ENCODE measurements at places on chromosomes 13 and 19.

- DNase-seq = no peak
Measured at GRCh38 chr13:38759390-38759789, 72.5 kb downstream of the FREM2 start.

- no peak for DNase-seq
Measured at GRCh38 chr13:112894673-112895481, 74.1 kb upstream of the MCF2L start.

- DNase-seq = peak; percentile 63
Measured at GRCh38 chr19:55341171-55341588, 1.5 kb downstream of the KMT5C start.

DNA sequence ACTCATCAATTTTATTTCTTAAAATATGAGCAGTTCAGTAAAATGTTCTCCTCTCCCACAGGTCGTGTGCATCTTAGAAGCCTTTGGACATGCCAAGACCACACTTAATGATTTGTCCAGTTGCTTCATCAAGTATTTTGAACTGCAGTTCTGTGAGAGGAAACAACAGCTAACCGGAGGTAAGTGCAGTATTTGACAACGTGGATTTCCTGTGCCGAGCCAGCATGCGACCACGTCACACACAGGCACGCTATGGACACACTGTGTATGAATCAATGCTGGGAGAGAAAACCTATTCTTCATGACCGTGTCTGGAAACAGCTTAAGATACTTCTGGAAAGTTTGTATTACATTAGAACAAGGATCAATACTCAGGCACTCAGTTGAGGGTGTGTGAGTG lies 268.5 kb downstream of the MYO16 start:
- DNase-seq = no peak

DNA sequence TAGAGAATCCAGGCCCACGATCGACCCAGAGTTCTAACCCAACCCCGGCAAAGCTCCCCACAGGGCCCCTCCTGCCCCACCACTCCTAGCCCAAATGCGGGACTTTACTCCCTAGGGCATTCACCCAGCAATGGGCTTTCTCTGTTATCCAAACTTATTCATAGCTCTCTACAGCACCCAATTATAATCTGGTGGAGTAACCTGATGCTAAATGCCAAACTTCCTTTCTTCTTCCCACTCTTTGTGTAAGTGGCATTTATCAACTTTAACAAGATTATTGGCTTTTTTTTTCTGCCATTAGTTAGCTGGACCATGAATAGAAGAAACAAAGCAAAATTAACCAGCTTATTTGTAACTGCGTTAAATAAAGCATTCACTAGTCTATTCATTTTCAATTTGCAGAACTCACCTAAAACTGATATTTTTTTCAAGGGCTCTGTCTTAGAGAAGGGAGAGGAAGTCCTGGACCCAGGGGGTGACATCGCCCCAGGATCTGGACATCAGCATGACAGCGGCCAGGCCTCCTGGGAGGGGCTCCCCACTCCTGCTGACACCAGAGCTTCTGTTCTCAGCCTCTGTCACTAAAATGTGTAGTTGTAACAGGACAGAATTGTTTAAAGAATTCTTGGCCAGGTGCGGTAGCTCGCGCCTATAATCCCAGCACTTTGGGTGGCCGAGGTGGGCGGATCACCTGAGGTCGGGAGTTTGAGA lies 1.5 kb downstream of the FAM124A start:
- DNase-seq = no peak

DNA sequence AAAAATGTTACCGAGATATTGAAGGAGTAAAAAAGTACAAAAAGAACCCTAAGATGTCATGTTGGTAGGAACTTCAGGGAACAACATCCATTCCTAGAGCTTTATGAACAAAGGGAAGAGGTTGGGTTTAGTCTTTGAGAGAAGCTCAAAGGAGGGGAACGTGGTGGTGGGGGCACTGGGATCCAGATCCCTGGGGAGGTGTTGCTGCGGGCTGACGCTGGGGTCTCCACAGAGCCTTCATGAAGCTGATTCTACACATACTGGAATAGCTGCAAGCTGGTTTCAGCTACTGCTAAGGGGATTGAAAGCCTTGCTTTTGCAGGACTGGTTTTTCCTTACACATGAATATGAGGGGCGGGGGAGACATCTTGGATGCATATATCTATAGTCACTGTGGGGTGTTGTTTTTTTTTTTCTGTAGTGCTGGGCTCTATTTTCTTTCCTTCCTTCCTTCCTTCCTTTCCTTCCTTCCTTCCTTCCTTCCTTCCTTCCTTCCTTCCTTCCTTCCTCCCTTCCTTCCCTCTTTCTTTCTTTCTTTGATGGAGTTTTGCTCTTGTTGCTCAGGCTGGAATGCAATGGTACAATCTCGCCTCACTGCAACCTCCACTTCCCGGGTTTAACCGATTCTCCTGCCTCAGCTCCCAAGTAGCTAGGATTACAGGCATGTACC lies 6.5 kb upstream of the MZF1 start:
- no peak for DNase-seq

DNA sequence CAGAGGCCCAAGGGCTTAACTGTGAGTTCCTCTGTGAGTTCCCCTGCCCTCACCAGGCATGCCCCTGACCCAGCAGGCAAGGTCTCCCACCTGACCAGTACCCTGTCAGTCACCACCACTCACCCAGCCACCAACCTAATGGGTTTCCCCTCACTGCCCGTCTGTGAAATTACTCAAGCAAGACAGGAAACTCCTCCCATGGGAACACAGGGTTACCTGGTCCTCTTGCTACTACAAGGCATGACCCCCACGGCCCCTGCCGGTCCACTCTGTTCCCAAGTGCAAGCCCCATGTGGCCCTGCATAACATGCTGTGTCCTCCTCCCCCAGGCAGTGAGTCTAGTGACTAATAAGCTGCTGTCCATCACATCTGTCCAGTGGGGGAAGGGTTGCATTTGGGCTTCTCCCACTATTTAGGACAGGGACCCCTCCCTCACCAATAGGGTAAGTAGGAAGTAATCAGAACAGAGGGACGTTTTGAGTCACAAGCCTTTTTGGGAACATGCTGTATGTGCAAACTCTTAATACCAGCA lies 8.0 kb upstream of the DHRS12 start:
- DNase-seq = no peak

- no peak for DNase-seq
Measured at GRCh38 chr19:58274771-58275201, 4.0 kb upstream of the ZNF8 start.

- no peak for DNase-seq
Measured at GRCh38 chr19:55224038-55224665, 4.4 kb downstream of the TMEM86B start.

- no peak for DNase-seq
Measured at GRCh38 chr19:46493236-46494145, 2.2 kb downstream of the PNMA8B start.

- no peak for DNase-seq
Measured at GRCh38 chr19:18320865-18321733, 1.8 kb downstream of the LSM4 start.

- no peak for DNase-seq
Measured at GRCh38 chr13:24716446-24716845, 36.2 kb downstream of the ATP12A start.

- no peak for DNase-seq
Measured at GRCh38 chr19:28486926-28487325, 726.0 kb downstream of the UQCRFS1 start.

GRCh38 chr19:31002518-31003244 lies 346.6 kb downstream of the TSHZ3 start:
- no peak for DNase-seq

GRCh38 chr13:93963266-93964145 lies 516.0 kb downstream of the DCT start:
- no peak for DNase-seq

DNA sequence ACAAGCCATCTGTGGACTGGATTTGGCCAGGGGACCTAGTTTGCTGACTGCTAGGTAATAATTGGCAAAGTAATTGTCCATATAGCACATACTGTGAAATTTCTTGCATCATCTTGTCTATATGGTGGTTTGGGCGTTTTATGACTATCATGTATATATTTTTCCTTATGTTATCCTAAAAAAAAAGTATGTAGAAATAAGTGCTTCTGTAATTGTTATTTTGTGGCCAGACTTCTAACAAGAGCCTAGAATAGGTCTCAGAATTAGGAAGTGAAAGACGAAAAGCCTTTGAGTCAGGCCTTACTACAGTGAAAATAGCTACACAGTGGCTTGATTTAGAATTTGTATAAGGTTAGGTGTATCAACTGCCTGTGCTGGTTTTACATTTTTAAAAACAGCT lies 4.2 kb downstream of the FNDC3A start:
- DNase-seq = no peak

GRCh38 chr19:17985037-17985818 lies 18.3 kb downstream of the KCNN1 start:
- DNase-seq = no peak

DNA sequence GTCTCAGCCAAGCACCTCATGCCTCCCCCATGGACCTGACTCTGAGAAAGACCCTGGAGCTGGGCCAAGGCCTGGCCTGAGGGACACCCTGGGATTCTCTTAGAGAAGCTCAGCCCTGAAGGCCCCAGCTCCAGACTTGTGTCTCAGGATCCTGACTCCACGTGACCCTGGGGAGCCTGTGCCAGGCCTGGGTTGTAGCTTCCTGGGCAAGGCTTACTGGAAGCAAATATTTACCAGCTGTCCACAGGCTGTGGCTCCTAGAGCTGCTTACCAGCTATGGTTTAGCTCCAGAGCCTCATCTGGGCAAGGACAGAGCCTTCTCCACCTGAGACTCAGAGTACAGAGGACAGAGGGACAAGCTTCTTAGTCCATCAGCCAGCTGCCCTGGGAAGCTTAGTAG lies 61.0 kb upstream of the CEACAM8 start:
- no peak for DNase-seq

- no peak for DNase-seq
Measured at GRCh38 chr19:13207846-13208671, 57.8 kb downstream of the IER2 start.

GRCh38 chr19:4295972-4296771 lies 6.0 kb downstream of the TMIGD2 start:
- peak; percentile 62 for DNase-seq

GRCh38 chr19:15464394-15465385 lies at the start of gene RASAL3:
TSS of gene RASAL3 (minus strand) at chr19:15464544. CDS start at chr19:15464358, 186 bp downstream.
- no peak for DNase-seq

DNA sequence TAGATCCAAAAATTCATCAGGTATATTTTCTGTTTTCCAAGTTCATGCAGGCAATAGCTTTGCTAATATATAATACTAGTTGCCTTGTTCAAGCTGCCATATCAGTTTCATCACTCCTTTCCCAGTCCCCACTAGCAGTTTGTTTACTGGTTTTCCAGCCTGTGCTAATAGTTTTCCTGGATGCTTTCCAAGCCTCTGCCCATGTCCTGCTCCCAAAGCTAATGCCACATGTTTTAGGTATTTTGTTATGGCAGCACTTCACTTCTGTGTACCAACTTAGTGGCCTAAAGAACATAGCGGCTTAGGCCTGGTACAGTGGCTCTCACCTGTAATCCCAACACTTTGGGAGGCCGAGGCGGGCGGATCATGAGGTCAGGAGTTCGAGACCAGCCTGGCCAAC lies 28.1 kb upstream of the ZNF527 start:
- DNase-seq = no peak

DNA sequence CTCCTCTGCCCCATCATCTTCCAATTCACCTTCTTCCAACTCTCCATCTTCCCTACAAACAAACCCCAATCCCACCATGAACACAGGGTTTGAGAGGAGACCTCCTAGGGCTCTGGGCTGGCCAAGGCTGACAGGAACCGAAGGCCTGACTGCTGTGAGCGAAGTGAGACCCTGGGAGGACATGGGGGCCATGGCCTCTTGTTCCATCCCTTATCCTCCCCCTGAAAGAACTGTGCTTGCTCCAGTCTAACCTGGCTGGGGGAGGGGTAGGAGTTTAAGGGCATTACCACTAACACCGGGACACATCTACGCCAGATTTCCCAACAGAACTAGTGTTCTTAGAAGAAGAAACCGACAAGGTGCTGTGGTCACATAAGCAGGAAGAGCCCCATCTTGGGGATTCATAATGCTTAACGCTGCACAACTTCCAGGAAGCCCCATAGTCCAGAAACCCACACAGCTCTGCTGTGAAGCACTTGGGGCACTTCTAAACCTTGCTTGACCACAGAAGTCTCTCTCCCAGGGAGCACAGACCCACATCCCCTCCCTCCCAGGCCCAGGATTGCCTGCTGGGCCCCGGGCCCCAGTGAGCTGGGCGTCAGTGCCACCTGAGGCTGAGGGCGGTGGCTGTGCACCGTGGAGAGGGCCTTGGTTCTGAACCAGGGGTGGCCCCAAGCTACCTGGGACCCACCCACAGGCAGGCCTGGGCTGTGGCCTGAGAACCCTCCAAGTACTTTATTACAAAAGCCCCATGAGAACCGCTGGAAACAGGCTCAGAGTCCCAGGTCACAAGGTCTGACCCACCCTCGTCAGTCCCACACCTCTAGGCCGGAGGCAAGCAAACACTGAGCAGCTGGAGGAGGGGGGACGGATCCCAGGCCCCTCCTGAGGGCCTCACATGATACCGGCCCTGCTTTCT lies 18.8 kb downstream of the ZC3H4 start:
- DNase-seq = no peak

DNA sequence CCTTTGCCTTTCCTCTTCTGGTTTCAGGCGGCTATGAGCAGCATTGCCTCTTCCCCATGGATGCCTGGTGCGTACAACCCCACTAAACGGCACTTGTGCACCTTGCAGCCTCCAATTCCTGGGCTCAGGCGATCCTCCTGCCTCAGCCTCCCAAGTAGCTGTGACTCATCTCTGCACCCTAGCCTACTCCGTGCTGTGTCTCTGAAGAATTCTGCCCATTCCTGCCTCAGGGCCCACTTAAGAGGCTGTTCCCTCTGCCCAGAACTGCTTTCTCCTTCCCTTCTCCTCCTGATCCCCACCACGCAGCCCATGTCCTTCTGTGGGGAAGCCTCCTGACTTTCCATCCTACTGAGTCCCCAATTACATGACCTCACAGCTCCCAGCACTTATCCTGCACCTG lies 142.2 kb upstream of the ZNF507 start:
- DNase-seq = no peak

DNA sequence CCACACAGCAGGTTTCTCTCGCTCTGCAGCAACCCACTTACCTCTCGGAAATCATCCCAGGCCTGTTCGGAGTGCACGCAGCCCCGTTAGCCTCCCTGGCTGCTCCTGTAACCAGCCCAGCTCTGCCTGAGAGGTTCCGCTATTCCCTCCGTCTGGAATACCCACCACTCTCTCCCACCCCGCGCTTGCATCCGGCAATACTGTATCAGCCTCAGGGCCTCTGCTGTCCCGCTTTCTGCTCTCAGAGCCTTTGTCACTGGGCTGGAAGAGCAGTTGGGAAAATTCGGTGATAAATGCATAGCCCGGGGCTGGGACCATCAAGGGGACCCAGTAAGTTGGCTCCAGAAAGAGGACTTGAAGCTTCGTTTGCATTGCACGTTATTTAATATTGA lies 759 bp upstream of the TLE6 start:
- no peak for DNase-seq

GRCh38 chr19:33773704-33774624 lies 22.7 kb upstream of the KCTD15 start:
- no peak for DNase-seq

- no peak for DNase-seq
Measured at GRCh38 chr13:94173312-94173854, 306.1 kb downstream of the DCT start.

GRCh38 chr19:55702131-55702627 lies 27.2 kb downstream of the EPN1 start:
- DNase-seq = no peak

Data from NCI-H1092 (cell line).